ENCODE measurements at places on chromosomes 5 and 9.

- no peak for DNase-seq
Measured at GRCh38 chr9:132216861-132217619, 55.2 kb downstream of the NTNG2 start.

- no peak for DNase-seq
Measured at GRCh38 chr5:11780641-11781345, 123.5 kb downstream of the CTNND2 start.

DNA sequence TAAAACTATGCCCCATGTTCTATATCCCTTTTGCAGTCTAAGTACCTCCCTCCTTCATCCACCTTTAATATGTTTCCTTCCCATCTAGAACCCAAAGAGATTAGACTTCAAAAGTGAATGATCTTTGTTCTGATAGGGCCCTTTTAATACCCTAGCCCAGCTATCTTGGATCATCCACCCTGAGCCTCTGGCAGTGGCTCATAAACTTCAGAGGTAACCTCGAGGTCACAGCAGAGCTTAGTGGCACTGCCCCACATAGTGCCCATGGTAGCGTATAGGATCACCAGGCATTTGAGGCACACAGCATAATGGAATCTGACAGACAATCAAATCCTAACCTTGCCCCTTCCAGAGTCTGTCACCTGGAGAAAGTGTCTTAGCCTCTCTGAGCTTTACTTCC lies 15.8 kb downstream of the ADRB2 start:
- DNase-seq, result no peak

DNA sequence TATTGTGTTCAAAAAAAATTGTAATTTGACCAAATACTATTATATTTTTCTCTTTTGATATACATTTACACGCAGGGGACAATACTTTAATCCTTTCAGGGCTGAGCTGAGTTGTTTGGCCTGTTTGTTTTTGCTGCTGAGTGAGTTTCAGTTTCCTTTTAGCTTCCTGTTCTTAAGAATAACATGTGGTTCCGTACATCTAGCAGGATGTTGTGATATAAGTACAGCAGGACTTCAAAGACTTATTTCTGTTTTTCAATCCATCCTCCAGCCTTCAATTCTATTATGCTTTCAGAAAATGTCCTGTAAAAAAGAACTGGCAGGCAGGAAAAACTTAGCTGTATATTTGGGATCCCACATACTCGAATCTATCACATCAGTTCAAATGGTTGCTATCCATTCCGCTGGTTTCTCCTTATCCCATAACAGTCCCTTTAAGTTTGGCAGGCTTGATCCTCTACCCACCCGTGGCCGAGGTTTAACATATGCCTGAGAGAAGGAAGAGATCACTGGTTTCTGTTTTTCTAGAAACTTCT lies 1037.3 kb upstream of the ACO1 start:
- DNase-seq, result no peak

DNA sequence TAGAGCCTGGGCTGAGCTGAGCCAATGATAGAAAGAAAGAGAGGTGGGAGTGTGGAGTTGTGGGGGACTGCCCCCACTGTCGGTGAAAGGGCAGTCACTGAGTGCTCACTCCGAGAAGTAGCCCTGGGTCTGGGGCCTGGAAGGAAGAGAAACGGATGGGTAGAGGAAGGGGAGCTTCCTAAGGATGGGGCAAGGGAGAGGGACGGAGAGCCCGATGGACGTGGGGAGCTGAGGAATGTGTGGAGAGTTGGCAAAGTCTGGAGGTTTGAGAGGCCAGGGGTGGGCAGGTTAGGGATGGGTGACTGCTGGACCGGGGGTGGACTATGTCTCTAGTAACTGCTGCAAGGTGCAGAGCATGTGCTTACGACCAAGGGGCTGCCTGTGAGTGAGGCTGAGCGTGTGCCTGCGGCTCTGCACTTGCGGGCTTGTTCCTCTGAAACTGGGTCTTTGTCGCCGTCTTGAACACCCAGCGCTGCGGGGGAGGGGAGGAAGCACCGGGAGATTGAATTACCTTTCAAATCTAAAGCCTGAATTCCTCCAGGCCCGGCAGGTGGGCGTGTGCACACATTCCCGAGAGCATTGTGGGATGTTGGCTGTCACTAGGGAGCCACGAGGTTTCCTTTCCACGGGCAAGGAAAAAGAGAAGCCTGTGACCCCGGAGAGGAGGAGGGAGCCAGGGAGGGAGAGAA lies 76.4 kb upstream of the ARAP3 start:
- DNase-seq, result no peak

GRCh38 chr5:140823475-140823874 lies 2.1 kb downstream of the PCDHA5 start:
- DNase-seq, result no peak

DNA sequence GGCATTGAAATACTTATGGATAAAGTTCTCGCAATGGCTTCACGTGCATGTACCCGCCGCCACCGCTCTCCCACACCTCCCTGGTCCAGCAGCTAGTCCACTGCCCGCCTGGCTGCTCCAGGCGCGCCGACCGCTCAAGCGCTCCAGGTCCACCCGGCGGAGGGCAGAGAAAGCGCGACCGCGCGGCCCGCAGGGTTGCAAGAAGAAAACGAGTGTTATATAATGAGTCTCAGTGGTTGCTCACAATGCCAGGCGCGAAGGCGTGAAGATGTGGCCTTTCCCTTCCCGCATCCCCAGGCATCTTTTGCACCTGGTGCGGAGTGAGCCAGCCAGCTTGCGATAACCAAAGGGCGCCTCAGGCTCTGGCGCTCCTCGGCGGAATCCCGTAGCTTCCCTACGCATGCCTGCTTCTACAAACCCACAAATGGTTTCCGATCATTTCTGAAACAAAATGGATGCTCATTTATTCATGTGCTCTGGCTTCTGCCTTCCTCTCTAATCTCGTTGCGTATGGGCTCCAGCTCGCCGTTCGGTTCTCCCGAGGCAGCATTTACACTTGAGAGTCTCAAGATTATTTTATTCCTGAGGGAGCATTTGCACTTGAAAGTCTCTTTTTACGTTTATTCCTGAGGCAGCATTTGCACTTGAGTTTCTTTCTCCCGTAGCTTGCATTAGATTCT lies 25.7 kb downstream of the CDKN2A start:
- DNase-seq, result no peak

- no peak for DNase-seq
Measured at GRCh38 chr9:2367970-2368369, 253.6 kb upstream of the VLDLR start.

- DNase-seq, result no peak
Measured at GRCh38 chr5:139985733-139986132, 57.4 kb downstream of the NRG2 start.

DNA sequence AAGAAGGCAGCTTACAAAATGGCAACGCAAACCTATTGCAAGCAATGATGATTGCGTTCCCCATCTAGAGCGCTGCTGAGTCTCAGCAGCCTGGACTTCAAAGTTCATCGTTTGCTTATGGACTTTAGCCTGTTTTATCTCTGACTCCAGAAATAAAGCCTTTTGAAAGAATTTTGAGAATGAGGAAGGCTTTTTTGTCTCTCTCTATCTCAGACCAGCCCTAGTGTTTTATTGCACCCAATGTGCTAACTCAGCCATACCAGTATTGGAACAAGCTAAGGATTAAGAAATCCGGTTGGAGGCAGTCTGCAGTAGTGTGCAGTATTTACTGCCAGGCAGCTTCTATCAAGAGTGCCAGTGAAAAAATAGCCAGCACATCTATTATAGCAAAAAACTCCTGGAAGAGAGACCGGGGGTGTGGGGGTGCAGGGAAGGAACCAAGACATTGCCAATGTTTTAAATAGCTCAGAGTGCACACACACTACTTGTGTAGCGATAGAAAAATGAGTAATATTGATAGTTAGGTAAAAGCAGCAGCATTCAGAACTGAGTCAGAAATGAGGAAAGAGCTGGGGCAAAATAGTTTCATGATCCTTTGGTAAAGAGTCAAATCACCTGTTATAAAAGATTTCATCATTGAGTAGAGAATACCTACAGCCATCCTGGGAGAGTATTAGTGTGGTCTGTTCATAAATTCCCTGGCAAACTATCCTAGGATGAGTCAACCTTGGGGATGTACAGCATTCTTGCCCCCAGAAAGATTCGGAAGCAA lies 219.0 kb downstream of the ZNF608 start:
- DNase-seq, result no peak

- DNase-seq, result no peak
Measured at GRCh38 chr5:66795682-66796081, 199.5 kb downstream of the MAST4 start.

DNA sequence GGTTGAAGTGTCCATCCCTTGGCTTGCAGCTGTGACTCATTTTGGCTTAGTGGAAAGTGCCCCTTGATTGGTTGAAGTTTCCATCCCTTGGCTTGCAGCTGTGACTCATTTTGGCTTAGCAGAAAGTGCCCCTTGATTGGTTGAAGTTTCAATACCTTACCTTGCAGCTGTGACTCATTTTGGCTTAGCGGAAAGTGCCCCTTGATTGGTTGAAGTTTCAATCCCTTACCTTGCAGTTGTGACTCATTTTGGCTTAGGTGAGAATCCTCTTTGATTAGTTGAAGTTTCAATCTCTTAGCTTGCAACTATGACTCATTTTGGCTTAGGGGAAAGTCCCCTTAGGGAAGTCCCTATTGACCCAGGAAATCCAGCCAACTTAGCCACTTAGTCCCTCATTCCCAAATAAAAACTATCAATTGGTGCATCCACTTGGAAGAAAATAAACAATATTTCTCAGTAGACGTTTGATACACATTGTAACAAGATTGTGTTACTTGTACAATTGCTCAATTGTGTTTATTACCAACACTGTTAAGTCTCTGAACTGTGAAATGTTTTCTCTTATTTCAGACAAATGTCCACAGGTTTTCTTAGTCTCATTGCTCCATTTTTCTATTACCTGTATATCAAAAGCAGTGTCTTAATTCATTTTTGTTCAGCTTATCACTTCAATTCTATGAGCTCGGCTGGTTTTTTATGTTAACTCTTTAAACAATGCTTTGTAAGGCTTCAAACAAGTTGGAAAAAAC lies 2308.8 kb upstream of the ACO1 start:
- DNase-seq, result no peak

Measured in hypothalamus (tissue), 51 donors.